ENCODE measurements at places on chromosomes 11 and 22.

DNA sequence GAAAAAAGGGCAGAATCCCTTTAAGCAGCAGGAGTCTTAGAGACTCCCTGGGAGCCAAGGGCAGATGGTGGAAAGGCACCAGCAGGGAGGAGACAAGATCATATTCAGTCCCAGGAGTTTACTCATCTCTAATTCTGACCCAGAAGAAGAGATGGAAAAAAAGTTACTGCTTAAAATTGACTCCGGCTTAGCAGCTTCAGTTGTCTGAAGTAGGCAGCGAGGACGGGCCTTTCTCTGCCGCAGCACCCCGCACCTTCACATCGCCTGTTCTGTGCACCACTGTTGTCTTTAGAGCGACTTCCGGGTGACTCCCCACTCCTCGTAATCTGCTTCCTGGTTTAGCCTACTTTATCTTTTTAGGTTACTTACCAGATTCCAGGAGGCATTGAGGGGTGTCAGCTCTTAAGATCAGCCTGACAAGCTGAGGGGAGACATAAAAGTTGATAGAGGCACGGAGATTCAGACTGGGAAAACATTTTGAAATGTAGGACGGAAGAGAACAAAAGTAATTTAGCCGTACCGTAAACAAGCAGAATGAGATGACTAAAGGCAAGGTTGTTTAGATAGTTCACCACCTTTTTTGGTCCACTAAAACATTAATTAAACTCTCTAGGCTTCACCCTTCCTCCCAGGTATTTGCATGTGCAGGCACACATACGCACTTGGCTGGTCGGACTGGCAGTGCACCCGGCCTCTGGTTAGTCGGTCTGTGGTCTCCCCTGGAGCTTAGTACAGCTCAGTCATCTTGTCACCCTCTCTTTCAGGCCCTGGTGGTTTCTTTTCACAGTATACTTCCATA is 74.3 kb downstream of the CECR2 start:
- DNase-seq, result no peak

DNA sequence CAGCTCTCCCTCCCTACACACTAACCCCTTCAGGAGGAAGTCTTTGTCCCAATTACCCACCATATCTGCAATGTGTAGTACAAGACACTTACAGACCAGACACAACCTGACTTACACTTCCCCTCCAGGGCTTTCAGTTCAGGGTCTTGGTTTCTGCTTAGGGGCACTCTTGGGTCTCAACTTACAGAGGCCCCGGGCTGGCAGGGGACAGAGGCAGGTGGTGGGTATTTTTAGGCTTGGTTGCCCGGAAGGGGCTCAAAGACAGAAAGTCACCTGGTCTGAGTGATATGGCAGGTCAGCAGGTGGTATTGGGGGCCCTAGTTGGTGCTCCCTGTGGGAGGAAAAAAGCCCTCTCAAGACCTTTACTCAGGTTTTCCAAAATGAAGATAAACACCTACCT is 3.4 kb upstream of the TMEM184B start:
- DNase-seq, result no peak

DNA sequence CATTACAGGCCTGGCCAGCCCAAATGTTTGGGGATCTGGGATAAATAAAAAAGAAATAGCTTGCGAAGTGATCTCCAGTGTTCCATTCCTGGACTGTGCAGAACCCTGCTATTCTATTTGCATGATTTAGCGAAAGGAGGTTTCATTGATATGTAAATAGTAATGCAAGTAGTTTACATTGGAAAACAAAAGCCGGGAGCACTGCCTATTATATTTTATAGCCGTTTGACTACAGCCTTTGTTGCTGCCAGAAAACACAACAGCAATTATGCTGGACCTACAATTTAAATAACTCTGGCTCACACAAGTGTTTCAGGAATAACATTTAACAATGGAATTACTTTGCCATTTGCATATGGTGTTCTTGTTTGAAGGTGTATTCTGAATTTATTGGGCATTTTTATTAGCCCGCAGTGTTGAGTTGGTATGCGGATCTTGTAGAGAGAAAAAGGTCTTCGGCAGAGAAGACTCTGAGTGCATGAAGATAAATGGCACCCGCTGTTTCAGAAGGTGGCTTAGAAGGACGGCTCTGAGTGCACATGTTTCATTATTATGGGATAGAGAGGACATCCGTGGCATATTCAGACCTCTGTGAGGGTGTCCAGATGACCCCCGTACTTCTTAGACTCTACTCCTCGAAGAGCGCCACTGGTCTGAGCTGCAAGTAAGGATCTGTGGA is 315.0 kb downstream of the BRD1 start:
- DNase-seq, result no peak

DNA sequence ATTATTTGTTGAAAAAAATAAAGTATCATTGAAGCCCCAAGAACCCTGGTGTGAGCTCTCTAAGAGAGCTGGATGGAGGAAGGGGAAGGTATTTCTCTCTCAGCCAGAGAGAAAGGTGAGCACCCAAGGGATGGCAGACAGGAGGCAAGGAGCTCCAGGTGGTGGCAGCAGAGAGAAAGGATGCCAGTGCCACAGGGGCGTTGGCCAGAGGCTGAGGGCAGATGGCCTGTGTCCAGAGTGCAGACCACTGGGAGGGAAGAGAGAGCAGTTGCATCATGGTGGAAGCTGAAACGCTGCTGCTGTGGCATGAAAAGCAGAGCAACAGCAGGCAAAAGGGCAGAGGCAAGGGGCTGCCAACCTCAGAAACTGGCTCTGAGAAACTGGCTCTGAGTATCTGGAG is 8.5 kb downstream of the SPON1 start:
- DNase-seq, result no peak

- no peak for DNase-seq
These were observed 590.8 kb downstream of the SOX6 start for GRCh38 chr11:15765530-15765929.

DNA sequence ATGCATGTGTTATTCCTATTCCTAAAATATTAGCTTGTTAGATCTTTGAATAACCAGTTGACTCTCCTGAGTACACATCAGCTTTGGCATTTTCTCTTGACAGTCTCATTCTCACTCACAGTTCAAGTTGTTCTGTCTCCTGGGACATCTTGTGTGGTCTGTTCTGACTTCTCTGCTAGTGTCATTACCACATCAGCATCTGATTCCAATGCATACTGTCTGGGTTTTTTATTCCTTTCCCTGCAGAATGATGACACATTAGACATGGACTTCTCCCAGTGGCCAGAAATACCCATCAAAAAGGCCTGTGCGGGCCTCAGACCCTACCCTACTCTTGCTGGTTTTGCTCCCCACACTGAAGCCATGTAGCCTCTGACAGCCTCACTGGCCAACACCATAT is 2.7 kb downstream of the ZNF74 start:
- DNase-seq, result peak; percentile 45

Data from activated effector memory CD4-positive, alpha-beta T cell treated with anti-CD3 and anti-CD28 coated beads, Interleukin-2, amount 50 U/mL, for 16 hours (primary cell).